ENCODE measurements at places on chromosomes 7 and 10.

DNA sequence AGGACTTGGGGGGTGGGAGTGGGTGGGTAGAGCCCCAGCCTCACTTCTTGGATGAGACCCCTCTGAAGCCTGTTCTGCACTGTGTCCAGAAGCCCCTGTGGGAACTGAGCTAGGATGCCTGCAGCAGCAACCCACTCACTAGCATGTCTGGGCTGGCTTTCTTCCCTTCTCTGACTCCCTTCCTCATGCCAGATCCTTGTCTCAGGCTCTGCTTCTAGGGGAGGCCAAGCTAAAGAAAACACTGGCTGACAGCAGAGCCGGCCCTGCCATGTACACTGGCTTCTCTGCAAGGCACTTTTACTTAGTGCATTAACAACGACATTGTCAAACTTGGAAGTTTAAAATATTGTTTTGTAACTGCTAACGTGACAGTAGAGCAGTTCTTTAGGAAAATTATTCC is 50.2 kb downstream of the ARHGAP22 start:
- DNase-seq = no peak

DNA sequence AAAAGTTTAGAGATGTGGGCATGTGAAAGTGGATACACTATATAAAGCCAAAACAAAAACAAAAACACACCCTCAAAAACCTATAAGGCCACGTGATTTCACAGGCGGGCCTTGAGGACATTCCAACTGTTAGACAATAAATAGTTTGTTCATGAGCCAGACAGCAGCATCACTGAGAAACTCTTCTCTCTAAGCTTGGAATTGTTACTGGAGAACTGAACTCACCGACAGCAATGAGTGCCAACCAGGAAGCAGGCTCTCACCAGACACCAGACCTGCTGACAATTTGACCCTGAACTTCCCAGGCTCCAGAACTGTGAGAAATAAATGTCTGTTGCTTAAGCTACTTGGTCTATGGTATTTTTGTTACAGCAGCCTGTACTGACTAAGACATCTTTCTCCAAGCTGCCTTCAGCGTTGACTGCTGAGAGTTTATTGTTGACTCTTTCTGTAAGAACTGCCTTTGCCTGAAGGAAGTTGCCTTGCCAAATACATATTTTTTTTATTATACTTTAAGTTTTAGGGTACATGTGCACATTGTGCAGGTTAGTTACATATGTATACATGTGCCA is 107.5 kb downstream of the EPDR1 start:
- DNase-seq = no peak

DNA sequence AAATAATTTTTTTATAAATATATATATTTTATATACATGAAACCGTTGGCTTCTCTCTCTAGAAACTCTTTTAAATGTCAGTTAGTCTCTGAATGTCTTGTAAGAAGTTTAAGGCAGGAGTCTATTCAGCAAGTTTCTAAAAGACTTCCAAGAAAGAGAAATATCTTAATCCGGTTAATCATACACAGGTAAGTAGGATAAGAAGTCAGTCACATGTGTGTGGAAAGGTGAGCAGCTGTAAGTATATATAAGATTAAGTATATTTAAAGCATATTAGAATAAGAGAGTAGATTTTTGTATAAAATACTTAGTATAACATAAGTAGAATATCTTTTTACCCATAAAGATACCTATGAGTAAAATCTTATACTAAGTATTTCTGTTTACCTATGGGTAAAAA is 48.9 kb downstream of the AGBL3 start:
- no peak for DNase-seq

- DNase-seq = no peak
These were observed 12.6 kb upstream of the PRPS1L1 start for GRCh38 chr7:18040196-18040595.

DNA sequence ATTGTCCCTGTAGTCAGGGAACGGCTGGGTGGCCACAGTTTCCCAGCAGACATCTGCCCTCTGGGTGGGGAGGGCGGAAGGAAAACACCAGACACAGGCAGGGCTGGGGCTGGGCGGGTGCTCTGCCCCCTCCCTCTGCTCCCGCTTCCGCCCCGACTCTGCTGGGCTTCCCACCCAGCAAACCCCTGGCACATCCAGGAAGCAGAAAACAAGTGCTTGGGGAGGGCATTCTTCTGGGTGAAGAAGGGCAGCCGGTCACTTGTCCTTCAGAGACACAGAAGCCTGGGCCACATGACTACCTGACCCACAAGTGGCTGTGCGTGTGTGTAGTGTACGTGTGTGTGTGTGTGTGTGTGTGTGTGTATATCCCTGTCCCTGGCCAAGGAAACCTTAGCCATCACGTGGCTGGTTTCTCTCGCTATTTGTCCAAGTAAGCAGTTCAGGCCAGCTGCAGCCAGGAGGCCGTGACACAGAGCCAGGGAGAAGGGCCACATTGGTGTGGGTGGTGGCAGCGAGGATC is 77.9 kb downstream of the ZMIZ1 start:
- no peak for DNase-seq

DNA sequence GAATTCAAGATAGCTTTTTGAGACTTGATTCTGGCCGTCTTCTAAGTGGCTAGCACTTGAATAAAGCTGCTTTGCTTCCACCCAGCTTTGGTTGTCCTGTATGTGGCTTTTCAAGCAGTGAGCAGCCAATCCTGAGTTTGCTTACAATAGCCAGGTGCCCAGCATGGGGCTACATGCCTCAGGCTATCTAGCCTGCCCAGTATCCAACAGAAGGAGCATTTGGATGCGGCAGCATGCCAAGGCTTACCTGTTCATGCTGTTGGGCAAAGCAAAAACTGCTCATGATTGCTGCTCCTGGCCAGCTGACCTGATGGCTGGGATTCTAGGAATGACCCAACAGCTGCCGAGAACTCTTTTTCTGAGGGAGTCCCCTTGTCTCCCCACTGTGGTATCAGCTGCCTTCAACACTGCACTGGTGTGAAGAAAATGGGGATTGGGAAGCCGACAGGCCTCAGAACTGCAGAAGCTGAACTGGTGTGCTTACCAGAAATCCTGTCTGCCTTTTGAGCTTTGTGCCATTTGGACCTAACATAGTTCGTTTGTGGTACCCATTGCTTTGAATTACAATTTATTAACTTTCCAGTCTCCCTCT is 618.9 kb upstream of the IGFBP3 start:
- DNase-seq = no peak

DNA sequence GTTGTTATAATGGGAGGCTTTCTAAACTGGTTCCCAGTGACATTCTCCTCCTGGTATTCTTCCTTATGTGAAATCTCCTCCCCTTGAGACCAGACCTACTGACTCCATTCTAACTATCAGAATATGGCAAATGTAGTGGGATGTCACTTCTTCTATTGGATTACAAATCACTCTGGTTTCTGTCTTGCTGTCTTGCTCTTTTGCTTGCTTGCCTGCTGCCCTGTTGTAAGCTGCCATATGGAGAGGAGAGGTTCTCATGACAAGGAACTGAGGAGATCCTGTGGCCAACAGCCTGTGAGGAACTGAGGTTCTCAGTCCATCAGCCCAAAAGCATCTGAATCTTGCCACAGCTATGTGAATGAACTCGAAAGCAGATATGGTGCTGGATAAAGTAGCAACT is 4.7 kb upstream of the NRCAM start:
- no peak for DNase-seq

DNA sequence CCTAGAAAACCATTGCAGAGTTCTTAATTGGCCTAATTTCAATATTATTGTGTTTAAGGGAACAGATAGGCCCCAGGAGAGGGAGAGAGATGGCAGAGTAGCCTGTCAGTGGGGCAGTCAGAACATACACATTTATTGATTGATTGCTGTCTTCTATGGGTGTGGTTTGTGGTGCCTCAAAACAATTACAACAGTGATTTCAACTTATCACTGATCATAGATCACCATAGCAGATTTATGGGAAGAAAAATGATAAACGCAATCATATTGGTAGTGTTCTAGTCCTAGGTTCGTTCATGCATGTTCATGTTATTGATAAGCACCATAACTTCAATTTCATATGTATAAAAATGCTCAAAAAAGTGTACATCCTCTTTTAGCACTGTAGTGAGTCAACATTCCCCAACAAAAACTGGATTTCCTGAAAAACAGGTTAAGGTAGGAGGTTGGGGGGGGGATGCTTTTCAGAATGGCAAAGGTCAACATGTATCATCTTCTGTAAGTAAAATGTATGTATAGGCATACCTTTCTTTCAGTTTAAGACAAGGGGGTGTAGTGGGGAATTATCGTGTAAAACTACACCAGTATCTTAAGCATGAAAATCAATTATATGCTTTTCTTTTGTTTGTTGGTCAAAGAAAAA is 1.1 kb upstream of the TNKS2 start:
- DNase-seq = no peak

- no peak for DNase-seq
These were observed 433.6 kb upstream of the GALNT17 start for GRCh38 chr7:70698219-70698832.

GRCh38 chr7:158740657-158741293 is 36.2 kb upstream of the NCAPG2 start:
- no peak for DNase-seq

DNA sequence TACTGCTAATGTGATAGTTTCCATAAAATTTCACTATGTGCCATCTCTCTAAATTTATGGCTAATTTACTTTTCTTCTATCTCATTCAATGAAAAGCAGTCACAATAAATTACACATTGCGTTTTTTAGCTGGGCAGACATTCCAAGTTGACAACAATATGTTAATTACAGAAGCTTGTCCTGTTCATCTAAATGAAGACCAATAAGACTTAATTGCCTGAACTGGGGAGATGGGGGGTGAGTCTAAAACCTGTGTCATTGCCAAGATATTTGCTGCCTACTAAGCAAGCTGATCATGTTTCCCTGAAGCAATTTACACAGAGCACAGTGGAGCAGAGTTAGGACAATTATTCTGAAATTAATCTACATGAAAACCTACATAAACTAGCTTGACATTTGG is 89.3 kb upstream of the ADRB1 start:
- DNase-seq = no peak

GRCh38 chr7:1238450-1238882 is 5.8 kb downstream of the UNCX start:
- no peak for DNase-seq

GRCh38 chr10:22606164-22606614 is 108.2 kb downstream of the PIP4K2A start:
- DNase-seq = no peak

DNA sequence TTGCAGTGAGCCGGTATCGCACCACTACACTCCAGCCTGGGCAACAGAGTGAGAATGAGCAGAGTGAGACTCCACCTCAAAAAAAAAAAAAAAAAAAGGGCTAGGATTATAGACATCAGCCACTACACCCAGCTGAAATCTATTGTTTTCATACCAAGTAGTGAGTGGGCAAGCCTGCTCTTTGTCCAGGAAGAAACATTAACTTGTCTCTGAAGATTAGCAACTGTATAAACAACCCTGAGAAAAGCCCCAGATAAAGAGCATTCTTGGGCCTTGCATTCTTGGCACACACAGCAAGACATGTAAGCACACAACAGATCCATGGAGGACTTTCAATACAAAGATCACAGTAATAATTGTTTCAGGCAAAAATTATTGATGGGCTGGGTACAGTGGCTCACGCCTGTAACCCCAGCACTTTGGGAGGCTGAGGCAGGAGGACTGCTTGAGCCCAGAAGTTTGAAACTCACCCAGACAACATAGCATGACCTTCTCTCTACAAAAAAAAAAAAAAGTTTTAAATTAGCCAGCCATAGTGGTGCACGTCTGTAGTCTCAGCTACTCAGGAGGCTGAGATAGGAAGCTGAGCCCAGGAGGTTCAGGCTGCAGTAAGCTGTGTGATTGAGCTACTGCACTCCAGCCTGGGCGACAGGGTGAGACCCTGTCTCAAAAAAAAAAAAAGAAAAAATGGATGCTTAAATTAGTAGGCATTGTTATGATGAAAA is 4.4 kb downstream of the PSPH start:
- no peak for DNase-seq

- no peak for DNase-seq
These were observed 3.6 kb upstream of the IFIT1 start for GRCh38 chr10:89388806-89389205.
